ENCODE measurements at places on chromosomes 4 and X.

GRCh38 chr4:158538911-158539310 is 17.2 kb downstream of the RXFP1 start:
- no peak for DNase-seq

DNA sequence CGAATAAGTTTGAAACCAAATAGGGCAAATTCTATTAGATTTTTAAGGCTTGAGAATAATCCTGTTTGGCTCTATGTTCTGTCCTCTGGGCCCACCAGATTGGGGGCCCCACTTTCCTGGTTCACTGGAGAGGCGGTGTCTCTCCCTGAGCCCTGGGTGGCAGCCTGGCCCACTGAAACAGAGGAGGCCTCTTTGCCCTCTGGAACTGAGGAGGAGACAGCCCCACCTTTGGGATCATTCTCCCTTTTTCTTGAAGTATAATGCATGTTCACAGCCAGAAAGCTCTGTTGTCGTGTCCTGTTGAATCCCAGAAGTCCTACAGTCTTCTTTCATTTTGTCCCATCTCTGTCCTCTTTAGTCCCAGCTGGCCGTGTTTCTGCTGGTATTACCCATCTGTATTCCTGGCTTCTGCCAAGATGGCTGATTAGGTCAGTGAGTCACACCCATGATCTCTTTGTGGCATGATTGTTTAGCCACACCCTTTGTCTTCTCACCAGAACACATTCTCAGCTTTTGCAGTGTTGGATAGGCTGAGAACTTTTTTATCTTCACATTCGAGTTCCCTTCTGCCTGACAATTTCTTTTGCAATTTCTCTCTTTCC is 8.1 kb upstream of the TBC1D25 start:
- DNase-seq = no peak

GRCh38 chrX:127571834-127572233 is 480.4 kb downstream of the ACTRT1 start:
- DNase-seq = no peak

DNA sequence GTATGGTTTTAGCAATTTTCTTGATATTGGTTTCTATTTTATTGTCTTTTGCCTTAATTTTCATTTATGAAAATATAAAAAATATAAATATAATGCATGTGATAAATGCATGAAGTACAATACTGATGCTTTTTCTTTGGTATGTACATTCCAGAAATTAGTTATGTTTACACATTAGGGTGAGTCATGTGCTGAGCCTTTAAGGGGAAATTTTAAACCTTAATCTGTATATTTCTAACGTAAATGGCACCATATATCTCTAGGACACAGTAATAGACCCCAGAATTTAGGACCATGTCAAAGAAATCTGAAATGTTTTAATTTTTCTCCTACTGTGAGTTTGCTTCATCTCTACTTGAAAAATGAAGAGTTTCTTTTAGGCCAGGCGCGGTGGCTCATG is 117.8 kb upstream of the SPRY1 start:
- DNase-seq = no peak

DNA sequence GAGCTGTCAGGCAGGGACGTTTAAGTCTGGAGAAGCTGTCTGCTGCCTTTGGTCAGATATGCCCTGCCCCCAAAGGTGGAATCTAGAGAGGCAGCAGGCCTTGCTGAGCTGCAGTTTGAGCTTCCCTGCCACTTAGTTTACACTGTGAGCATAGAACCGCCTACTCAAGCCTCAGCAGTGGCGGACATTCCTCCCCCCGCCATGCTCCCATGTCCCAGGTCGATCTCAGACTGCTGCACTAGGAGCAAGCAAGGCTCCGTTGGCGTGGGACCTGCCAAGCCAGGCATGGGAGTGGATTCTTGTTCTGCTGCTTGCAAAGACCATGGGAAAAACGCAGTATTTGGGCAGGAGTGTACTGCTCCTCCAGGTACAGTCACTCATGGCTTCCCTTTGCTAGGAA is 24.3 kb downstream of the PLK4 start:
- DNase-seq = no peak

GRCh38 chr4:90165883-90166282 is 38.7 kb downstream of the CCSER1 start:
- DNase-seq = no peak

DNA sequence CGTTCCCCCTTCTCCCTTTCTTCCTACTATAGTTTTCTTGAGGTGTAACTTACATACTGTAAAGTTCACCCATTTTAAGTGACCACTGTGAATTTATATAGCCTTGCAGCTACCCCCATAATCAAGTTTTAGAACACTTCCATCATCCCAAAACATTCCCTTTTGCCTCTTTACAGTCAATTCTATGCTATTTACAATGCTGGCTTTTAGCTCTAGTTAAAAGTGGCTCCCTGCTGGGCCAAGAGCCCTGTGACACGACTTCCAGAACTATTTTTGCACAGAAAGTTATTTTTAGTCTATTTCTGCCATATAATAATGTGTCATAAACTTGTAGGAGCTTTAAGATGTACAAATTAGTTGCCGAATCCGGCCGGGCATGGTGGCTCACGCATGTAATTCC is 26.9 kb downstream of the MAP7D2 start:
- no peak for DNase-seq

- DNase-seq = no peak
Measured at GRCh38 chr4:1291996-1292702, 2.5 kb downstream of the MAEA start.

GRCh38 chr4:102502543-102502818 is 1.3 kb downstream of the NFKB1 start:
- DNase-seq = no peak

DNA sequence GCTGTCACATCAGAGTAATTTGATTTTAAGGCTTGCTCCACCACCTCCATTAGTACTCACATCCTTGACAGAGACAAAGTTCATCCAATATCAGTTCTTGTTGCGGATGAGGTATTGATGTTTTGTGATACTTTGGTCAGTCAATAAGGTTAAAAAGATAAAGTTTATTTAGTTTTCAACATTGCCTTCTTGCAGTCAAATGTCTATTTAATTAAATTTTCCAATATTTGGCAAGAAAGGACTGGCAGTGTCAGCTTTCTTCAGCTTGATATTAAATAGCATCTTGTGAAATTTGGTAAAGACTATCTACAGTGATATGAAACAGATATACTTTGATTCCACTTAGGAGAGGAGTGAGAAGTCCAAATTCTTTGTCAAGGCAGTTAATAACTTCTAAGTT is 493.4 kb downstream of the ADGRL3 start:
- no peak for DNase-seq

- DNase-seq = no peak
Measured at GRCh38 chrX:142978130-142978684, 47.5 kb upstream of the SPANXN4 start.

DNA sequence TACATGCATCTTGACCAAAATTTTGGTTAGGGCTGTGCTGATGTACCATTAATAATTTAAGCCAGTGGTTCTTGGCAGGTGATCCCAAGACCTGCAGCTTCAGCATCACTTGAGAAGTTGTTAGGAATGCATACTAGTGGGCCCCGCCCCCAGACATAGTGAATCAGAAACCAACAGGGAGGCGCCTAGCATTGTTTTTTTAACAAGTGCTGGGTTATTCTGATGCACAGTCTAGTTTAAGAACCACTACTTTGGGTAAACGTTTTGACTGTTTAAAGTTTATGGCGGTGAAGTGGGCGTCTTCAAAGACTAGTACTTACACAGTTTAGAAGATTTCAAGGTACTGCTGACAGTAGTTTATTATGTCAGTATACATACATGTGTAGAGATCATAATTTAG is 23.6 kb downstream of the FAM199X start:
- DNase-seq = no peak

- DNase-seq = no peak
Measured at GRCh38 chr4:41324861-41325260, 68.1 kb downstream of the UCHL1 start.

- no peak for DNase-seq
Measured at GRCh38 chr4:102757681-102758080, 3.1 kb downstream of the MANBA start.

- no peak for DNase-seq
Measured at GRCh38 chrX:69117876-69118526, 47.3 kb downstream of the PJA1 start.

DNA sequence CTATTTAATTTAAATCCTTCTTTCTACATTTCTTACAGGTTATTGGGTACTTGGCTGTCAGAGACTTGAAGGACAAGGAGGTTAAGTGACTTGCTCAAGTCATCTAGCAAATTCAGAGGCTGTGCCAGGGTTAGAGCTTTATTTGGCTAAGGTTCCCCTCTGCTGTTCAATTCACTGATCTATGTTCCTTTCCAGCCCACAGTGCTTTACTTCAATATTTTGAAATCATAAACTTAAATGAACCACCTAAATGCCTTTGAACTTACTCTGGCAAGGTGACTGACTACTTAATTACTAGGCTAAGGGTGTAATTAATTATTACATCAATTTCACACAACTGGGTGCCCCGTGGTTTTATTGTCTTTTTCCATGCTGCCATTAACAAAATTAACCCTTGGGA is 288.7 kb downstream of the CAMK2D start:
- no peak for DNase-seq

DNA sequence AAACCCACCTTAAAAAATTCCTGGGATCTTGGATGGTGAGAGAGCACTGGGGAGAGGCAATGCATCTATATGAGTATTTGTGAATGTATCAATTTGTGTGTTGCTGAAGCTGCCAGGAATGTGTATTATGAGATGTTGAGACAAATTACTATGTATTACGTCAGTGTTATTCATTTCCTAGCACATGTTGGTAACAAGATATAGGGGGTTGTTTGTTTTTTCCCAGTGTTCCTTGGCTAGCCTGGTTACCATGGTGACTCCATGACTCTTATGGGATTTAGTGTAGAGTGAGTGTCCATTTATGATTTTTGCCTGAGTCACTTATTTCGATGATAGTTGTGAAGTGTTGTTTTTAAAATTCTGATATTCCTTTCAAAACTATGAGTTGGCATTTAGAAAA is 65.6 kb downstream of the RAB40A start:
- no peak for DNase-seq

DNA sequence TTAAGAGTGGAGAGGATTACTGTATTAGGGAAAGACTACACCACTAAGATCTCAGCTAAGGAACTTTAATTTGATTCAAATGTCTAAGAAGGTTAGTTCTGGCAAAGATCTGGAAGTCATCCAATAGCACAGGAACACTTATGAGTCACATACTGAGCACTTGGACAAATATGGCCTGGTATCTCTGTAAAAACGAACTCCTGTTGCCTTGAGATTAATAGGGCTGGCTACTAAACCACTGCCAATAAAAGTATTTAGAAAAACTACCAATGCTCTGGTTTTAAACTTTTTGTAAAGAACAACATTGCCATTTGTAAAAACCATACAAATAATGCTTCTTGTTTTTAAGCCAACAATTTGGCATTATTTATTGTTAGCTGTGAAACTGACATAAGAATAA is 70.5 kb downstream of the SEC24D start:
- DNase-seq = no peak

DNA sequence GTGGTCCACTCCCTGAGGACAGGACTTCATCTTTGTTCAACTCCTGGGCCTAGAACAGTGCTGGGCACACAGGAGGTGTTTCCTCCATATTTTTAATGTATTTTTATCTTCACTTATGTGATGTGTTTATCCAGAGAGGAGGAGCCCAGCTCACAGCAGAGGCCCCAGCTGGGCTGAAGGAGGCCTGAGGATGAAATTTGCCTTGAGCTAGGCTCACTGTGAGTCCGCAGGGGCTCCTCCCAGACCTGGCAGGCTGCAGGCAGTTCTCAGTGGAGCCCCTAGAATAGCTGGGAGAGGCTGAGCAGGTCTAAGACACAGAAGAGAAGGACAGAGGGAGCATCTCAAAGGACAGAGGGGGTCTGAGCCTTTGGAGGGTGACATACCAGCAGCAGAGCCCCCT is 26.8 kb downstream of the C4orf50 start:
- DNase-seq = no peak

DNA sequence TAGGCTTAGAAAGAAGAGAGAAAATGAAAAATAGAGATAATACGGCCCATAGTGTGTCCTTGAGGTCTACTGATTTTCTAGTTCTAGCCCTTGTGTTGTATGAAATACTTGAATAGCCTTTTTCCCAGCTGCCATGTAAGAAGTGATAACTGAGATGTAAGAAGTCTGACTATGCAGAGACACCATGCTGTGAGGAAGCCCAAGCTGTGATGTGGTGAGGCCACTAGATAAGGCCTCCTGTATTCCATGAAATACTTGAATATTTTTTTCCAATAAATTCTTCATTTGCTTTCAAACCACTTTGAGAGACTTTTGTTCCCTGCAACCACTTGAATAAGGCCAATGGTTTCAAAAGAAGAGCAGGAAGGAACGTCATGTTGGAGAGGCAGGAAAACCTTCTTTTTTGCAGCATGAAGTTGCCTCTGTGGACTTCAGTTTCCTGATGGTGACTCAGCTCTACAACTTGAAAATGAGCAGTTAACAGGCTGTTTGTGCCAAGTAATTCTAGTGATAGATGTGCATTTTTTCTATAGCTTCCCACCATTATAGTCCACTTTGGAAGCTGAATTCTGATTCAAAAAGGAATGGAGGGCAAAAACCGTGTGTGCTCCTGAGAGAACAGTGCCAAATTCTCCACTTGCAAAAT is 25.5 kb upstream of the FAM9C start:
- DNase-seq = no peak

- no peak for DNase-seq
Measured at GRCh38 chrX:44816367-44816766, 27.5 kb upstream of the DUSP21 start.

DNA sequence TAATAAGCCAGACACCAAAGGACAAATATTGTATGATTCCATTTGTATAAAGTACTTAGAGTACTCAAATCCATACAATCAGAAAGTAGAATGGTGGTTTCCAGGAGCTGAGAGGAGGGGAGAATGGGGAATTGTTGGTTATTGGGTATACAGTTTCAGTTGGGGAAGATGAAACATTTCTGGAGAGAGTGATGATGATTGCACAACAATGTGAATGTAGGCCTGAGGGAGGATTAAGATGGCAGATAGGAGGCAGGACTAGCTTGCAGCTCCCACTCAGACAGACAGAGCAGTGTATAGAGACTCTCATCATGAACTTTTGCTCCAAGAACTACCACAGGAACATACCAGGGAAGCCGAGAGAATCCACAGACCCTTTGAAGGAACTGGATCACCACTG is 75.7 kb upstream of the PAK3 start:
- no peak for DNase-seq

DNA sequence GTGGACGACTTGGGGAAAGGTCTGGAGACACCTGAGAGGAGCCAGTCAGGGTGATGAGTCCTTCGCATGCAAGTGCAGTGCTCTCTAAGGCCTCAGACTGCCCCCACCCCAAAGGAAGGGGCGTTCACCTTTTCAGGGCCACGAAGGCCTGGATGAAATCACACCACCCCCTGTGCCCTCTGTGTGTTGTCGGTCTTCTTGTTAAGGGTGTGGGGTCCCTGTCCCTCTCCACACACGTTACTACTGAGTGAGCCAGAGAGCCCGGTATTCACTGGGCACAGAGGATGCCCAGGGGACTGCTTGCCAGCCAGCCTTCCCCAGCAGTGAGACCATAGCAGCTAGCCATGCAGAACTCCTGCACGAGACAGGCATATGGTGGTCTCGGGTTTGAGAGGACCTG is 72.0 kb downstream of the MTMR1 start:
- no peak for DNase-seq
